Left hindlimb (tissue), 1 donor: ENCODE measurements at places on chromosomes 2 and 18.

GRCh38 chr2:208320686-208321085, 54.6 kb downstream of the PIKFYVE start:
- DNase-seq, result peak; percentile 66

DNA sequence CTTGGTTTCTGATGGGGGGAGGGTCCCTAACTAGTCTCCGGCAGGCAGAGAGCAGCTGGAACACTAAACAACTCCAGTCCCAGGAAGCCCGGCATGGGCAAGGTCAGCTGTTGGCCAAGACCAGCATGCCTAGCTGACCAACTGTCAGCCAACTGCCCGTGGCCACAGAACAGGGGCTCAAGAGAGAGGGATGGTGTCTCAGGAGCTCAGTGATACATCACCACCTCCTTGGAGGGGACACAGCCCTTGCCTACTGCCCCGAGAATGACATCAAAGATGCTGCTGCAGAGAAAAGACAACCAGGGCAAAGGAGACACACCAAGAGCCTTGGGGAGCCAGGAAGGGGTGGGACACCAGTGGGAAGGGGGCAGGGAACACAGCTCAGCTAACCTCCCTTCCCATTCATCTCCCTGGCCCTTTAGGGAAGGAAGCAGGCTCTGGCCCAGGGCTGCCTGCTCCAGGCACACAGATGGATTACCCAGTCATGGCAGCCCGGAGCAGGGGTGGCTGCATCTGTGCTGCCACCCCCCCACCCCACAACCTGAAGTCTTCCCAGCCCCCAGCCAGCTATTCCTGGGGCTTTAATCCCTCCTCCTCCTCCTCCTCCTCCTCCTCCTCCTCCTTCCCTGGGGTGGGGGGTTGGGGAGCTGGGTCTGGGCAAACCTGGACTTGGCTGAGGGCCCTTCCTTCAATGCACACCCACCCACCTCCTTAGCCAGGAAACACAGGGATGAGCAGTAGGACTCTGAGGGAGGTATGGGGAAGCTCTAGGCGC, 1.9 kb downstream of the BIN1 start:
- DNase-seq, result no peak

- DNase-seq, result no peak
These were observed 863.7 kb downstream of the EPHA4 start for GRCh38 chr2:220708366-220708765.

GRCh38 chr18:37577051-37577611, 11.5 kb upstream of the CELF4 start:
- no peak for DNase-seq

GRCh38 chr2:42142547-42143184, 26.5 kb upstream of the EML4 start:
- peak; percentile 52 for DNase-seq

DNA sequence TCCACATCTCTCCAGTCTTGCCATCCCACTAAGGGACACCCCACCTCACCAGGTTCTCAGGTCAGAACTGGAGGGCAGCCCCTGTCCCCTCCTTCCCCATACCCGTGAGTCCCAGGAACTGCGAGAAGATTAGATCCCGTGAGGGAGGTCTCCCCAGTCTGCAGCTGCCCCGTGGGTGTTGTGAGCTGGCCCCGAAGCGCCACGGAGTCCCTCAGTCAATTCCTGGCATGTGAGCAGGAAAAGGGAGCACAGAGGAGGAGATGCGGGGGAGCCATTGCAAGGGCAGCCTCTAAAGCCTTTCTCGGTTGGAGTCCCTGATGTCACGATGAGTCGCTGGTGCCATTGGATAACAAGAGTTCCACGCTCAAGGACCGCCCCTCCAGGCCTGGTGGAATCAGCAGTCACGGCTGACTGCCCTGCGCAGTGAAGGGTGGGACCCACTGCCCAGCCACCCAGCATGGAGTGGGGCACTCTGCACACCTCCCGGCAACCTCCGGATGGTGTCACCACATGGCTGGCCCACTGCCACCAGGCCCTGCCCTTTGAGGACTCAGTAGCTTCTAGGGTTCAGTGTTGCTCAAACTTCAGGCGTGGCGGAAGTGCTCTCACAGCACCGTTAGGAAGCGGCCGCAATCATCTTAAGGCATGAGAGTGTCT, 434.9 kb upstream of the MYT1L start:
- DNase-seq, result no peak

GRCh38 chr2:184187421-184187971, 410.8 kb upstream of the ZNF804A start:
- DNase-seq, result no peak
